ENCODE measurements at places on chromosomes 5 and 9.

- DNase-seq, result peak; percentile 60
These were observed 33.9 kb downstream of the TRIP13 start for GRCh38 chr5:926417-927171.

GRCh38 chr5:173324115-173325001 lies 3.9 kb downstream of the STC2 start:
- DNase-seq, result no peak

DNA sequence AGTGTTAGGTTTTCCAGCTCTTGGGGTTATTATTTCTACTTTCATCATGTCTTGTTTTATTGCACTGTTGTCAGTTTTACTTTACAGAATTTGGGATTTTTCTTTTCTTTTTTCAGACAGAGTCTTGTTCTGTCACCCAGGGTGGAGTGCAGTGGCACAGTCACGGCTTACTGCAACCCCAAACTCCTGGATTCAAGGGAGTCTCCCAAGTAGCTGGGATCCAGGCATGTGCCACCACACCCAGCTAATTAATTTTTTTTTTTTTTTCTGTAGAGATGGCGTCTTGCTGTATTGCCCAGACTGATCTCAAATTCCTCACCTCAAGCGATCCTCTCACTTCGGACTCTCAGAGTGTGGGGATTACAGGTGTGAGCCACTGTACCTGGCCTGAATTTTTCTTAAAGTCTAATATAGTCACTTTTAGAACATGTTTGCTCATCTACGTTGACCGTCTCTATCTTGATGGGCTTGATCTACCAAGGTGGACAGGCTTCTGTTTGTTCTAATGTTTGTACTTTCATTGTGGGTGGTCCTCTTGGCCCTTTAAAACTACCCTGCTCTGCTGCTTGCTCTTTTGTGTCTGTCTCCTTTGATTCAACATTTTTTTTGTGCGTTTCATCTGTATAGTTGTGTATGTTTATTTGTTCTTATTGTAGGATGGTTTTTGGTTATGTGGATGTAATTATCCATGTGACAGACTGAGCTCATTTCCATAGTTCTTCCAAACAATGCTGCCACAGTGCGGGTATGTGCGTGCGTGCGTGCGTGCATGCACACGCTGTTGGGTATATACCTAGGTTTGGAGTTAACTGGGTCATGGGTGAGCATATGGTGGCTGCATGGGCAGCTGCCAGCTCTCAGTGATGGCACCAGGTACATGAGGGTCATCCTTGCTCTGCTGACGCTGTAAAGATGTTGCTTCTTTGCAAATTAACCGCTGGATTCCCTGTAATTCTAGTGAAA lies 18.1 kb downstream of the PRRC2B start:
- no peak for DNase-seq

- DNase-seq, result no peak
These were observed 75.0 kb downstream of the HMHB1 start for GRCh38 chr5:143886651-143887638.

- no peak for DNase-seq
These were observed 12.2 kb upstream of the SLC44A1 start for GRCh38 chr9:105232207-105232606.

DNA sequence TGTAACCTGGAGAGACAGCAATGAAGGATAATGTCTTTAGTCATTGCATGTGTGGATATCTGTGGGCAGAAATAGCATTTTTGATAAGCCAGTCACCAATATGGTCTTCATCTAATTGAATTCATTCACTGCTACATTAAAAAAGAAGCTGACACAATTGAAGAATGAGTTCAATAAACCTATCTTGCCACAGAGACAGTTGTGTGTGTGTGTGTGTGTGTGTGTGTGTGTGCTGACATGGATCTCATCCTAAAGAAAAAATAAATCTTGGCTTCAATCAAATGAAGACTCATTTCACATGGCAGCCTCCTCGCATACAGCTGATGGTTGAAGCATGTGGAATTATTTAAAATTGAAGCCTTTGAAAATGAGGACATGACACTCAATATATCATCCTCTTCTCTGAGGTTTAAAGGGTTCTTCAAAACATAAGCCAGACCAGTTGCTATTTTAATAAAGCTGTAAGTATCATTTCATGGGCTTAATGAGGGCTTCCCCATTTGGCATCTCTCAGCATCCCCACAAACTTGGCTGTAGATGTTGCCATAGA lies 118.5 kb upstream of the PTPN3 start:
- DNase-seq, result no peak

DNA sequence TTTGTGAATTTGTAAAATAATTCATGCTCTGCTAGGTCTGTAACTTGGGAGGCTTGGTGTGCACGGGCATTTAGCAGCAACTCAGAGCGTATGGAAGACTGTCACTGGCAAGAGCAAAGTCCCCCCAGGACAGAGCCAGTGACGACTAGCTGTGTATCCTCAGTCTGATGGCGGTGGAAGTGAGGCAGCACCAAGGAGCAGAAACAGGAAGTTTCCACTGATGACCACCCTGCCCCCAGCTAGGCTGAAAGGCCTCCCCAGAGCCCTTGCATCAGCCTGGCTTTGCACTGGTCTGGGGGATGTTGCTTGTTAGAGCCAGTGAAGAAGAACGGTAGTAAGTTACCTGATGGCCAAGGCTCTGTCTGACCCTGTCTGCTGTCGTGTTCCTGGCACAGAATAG lies 66.8 kb upstream of the ABL1 start:
- peak; percentile 62 for DNase-seq

DNA sequence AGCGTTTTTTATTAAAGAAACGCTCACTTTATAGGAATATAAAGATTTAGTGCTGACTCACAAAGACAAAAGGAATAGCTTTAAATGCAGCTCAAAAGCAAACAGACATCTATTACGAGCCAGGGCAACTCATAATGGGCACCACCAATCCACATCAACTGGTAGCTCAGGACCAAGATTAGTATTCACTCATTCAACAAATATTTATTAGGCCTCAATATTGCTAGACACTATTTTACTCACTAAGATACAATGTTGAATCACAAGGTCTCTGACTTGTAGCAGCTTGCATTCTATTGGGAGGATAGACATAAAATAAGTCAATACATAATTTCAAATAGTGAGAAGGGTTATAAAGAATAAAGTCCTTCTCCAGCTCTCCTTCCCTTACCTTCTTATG lies 8.0 kb upstream of the MAN2A1 start:
- no peak for DNase-seq

- peak; percentile 70 for DNase-seq
These were observed 10.5 kb downstream of the LURAP1L start for GRCh38 chr9:12785260-12785770.

DNA sequence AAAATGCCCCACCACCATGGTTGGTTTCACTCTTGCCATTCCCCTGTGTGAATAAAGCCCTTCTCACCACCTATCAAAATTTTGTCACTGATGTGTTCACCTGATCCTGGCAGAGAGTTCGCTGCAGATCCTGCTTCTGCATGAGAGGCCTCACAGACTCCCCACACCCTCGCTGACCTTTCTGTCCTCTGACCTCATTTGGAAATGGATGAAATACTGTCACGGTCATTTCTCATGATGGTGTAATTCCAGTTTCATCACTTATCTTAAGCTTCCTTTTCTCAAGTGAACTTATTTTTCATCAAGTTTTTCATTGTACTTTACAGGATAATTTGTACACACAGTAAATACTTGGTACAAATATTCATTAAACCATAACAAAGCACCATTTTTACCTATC lies 131.3 kb downstream of the FRMD3 start:
- no peak for DNase-seq

GRCh38 chr9:70477146-70477745 lies 62.8 kb upstream of the KLF9 start:
- no peak for DNase-seq

GRCh38 chr5:7468742-7469141 lies 72.8 kb downstream of the ADCY2 start:
- no peak for DNase-seq

- no peak for DNase-seq
These were observed 123.4 kb upstream of the IFNE start for GRCh38 chr9:21605489-21605931.

DNA sequence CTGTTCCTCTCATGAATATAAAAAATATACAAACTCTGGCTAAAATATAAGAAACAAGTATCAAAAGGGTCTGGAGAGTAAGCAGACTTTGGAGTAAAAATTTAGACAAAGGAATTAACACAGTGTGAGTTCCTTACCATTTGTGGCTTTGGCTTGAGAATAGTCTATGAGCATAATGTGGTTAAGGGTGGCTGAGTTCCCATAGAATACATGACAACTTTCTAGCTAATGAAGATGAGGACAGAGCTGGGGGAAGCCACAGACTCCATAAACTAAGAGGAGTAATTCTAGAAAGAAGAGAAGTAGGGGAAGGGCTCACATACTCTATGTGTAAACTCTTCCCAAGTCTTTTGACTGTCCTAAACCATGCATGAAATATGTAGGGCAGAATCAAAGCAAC lies 79.4 kb downstream of the CAAP1 start:
- DNase-seq, result no peak

DNA sequence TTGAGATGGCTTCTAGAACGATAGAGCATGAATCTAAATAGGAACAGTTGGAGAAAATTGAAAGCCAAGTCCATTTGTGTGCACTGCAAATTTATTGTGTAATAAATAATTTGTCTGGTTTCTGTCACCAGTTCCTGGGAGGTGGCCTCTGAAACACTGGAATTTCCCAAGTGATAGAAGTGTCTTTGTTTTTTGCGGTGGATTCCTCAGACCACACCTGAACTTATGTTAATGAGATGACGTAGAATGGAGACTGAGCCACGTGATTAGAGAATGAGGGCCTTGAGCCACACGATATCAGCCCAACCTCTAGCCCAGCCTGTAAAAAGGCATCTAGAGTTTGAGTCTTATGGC lies 105.1 kb downstream of the MSX2 start:
- DNase-seq, result no peak

- no peak for DNase-seq
These were observed 63.9 kb downstream of the SREK1 start for GRCh38 chr5:66207800-66208561.

DNA sequence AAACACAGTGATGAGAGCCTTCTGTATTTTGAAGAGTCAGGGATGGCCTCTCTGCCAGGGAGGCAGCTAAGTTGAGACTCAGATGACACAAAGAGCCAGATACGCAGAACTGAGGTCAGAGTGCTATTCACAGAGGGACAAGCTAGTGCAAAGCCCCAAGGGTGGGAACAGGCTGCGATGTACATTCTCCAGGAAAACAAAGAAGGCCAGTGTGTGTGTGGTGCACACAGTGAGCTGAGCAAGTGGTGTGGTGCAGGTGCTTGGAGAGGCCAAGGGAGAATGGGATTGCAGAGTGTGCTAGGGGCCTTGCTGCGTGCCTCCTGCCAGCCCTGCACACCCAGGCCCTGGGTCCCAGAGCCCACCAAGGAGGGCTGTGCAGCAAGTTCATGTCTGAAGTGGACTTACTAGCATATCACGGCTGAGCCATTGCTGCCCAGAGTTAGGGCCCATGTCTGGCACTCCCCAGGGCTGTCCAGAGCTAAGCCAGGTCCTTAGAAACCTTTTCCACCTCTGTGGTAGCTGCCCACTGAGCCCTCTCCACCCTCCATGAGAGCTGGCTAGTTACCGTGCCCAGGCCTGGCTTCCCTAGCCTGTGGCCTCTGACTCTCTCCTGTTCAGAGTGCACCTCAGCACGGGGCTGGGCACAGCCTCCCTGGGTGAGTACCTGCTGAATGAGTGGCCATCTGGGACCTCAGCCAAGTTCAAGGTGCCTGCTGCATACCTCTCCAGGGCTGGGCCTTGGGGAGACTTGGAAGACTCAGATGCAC lies 9.3 kb downstream of the SLC25A48 start:
- no peak for DNase-seq
